ENCODE measurements at places on chromosomes 1 and 21. TPM values are rescaled to one million over a fixed set of nuclear protein-coding genes. Genes with fewer than 3 reads are reported as not detected.

Gene CFAP107
- not detected for total RNA-seq

Gene CFHR3
- not detected for total RNA-seq

Gene NR1I3
- not detected for total RNA-seq

Gene ACTA1
- 0.50 TPM for total RNA-seq

Gene RAB3B
- 15.6 TPM for total RNA-seq

Gene VWA5B1
- total RNA-seq = 0.59 TPM

Gene C1QB
- 236 TPM for total RNA-seq

Gene TEDDM1
- total RNA-seq = not detected

Gene MTARC1
- 21.9 TPM for total RNA-seq

Gene DMAP1
- 67.5 TPM for total RNA-seq

Gene KRTAP11-1
- not detected for total RNA-seq

Gene TNFRSF4
- 0.82 TPM for total RNA-seq

Gene ARHGEF10L
- total RNA-seq = 41.6 TPM

Gene HEYL
- 11.7 TPM for total RNA-seq

Gene RGS7
- 53.7 TPM for total RNA-seq

Gene PITHD1
- total RNA-seq = 163 TPM

Gene S100A12
- total RNA-seq = 6.1 TPM

Measured in dorsolateral prefrontal cortex (tissue), 122 donors.